Midbrain (tissue), 1 donor: ENCODE measurements at places on chromosomes 3 and 15.

DNA sequence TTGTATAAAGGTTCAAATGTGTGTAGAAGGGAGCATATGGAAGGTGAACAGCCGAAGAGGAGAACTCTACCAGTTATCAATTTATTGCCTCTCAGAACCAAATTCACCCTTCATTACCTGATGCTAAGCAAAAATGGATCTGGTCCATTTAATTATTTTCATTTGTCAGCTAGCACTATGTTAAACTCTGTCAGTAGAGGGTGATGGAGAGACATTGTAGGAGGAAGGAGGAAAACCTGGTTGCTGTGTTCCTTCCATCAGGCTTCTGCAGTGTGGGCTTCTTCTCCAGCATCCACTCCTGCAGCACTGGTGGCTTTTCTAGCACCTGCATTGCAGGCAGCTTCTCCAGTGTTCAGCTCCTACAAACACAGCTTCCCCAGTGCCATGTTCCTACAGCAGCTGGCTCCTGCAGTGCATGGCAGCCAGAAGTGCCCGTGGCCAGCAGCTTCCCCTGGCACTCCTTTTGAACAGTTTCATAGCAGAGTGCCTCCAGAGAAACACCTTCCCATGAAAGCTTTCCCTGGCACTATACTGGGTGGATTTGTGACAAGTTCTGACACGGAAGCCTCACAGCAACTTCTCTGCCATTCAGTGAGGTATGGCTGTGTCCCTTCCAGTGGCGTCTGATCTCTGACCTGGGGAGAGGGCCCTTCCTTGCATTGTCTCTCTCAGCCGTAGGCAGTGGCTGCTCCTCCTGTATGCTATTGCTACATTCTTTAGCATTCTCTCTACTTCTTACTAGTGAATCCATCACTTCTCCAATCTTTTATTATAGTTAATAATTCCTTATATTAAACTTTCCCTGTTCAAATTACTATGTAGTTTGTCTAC is 14.6 kb upstream of the IL17RD start:
- no peak for DNase-seq

GRCh38 chr3:193452338-193452737 is 73.8 kb upstream of the ATP13A5 start:
- no peak for DNase-seq

DNA sequence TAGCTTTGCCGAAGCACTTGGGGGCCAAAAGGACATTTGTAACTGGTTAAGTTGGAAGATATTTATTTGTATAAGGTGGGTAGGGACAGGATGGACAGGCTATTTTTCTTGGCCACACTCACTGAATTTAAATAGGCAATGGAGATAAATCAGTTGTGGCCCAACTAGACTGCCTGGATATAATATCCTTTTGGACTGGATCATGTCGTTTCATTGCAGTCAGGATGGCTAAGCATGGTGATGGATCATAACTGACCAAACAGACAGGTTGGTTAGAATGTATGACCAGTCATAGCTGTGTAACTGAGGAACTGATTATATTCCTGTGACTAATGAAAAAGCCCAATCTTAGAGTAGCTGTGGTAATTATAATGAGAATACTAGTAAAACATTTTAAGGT is 284.0 kb downstream of the LPP start:
- no peak for DNase-seq

DNA sequence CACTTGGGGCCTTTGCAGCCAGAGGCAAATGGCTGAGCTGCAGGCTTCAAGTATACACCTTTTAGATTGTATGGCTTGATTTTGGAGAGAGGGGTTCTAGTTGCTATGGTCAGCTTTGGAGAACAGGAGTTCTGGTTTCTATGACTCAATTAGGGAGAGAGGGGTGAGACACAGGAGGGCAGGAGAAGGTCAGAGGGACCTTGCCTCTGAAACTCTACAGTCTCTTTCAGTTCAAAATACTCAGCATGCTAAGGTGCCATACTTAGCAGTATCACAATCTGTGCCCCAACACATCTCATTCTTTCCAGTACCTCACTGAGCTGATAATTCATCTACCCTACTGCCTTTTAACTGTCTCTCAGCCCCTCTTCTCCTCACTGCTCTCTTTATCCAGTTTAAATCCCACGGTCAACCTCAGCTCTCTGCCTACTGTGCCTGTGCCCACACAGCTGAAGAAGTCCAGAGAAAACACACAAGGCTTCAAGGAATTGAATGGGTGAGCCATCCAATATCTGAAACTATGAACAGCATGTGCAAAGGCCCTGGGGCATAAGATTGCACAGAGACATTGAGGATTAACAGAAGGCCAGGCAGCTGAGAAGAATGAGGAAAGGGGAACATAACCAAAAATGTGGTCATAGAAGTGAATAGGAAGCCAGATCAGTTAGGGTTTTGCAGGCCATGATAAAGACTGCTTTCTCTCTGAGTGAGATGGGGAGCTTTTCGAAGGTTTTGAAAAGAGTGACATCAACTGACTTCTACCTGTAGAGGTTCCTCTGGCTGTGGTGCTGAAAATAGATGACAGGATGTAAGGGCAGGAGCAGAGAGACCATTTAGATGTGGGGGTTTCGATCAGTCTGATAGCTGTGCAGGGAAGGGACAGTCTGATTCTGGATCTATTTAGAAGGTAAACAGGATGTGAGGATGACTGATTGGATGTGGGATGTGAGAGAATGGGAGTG is 54.5 kb upstream of the C3orf80 start:
- DNase-seq = no peak

GRCh38 chr3:71035314-71035713 is 548.2 kb downstream of the FOXP1 start:
- DNase-seq = no peak

DNA sequence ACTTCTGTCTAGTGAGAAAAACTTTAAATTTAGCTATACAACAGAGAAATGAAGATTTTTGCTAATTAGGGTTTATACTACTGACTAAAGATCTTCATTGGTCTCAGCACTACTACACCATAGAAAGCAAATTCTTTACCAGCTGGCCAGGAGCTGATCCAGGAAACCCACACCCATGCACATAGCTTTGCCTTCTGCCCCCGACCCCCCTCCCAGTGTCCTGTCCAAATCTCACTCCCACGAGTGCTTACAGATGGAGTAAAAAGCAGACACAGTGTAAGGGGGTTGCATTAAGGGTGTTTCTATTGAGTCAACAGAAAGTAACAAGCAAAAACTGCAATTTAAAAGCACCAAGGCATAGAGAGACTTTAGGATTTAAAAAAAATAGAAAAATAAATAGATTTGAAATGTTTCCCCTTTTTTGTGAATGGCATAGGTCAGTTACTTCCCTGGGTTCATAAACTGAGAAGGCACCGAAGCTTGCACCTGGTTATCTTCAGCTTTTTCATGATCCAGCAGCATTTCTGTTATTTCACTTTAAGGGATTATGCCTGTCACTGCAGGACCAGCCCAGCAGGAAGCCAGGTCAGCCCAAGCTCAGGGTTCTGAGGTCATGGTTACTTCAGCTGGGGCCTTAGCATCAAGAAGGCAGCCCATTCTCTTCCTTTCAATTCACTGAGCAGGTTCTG is 124.3 kb downstream of the CTNNB1 start:
- DNase-seq = no peak

- DNase-seq = peak; percentile 97
Observed at GRCh38 chr3:132722165-132723023, at the start of gene NPHP3. Gene NPHP3 (minus strand): TSS chr3:132722409. CDS start chr3:132722355, 54 bp downstream.

DNA sequence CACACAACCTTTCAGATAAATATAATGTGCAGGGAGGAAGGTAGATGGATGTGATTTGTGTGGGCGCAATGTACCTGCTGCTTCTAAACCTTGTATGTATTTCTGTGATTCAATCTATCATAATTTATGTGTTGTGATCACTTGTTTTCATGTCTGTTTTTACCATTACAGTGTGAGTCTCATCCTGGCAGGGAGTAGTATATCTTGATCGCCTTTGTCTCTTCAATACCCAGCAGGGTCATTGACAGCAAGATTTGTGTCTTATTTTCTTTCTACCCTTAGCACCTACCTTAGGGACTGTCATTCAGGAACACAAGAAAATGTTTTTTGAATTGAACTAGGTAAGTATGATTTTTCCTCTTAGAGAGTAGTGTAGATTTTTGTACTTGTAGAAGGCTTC is 83.7 kb upstream of the SELENOK start:
- no peak for DNase-seq

DNA sequence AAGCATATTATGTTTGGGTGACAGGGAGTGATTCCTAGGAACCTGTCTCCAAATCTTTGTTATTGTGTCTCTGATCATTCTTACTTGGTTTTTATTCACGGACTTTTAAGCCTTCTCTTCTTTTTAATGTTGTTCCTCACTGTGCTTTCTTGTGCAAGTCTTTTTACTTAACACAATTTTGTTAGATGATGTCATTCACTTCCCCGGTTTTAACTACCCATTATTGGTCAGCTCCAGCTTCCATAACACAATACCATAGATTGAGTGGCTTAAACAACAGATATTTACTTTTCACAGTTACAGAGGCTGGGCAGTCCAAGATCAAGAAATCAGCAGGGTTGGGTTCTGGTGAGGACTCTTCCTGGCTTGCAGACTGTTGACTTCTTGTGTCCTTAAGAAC is 436.3 kb upstream of the CBLB start:
- DNase-seq = no peak

- no peak for DNase-seq
Observed at GRCh38 chr3:39105687-39106063, 1.8 kb downstream of the GORASP1 start.

DNA sequence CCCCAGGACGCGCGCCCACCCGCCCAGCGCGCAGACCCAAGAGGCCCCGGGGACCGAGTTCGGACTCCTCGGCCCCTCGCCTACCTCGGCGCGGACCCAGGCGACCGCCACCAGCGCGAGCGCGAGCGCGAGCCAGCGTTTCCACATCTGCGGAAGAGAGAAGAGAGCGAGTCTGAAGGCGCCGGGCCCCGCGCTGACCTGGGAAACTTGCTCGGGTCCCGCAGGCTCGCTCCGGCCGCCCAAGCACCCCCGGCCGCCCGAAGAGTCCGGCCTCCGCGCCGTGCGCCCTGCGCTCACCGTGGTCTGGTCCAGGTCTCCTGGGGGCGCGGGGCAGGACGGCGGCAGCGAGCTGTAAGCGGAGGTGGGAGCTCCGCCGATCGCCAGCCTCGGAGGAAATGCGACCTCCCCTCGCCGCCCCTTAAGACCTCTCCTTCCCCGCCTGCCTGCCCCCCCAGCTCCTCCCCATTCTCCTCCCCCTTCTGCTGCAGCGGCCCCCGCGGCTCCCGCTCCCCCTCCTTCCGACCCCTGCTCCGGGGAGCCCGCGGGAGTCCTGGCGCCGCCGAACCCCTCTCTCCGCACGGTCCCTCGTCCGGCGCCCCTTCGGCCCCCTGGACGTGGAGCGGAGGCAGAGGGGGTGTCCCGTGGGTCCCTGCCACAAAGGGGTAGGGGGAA is at the start of gene FSTL1:
Gene FSTL1, minus strand, starts transcription at position 393 of the 672 bp plus-strand sequence. Its CDS starts 246 bp downstream, at position 147.
- peak; percentile 25 for DNase-seq

- no peak for DNase-seq
Observed at GRCh38 chr3:114332342-114333179, 38.7 kb downstream of the TIGIT start.

GRCh38 chr15:70320482-70320881 is 222.8 kb upstream of the TLE3 start:
- DNase-seq = no peak

DNA sequence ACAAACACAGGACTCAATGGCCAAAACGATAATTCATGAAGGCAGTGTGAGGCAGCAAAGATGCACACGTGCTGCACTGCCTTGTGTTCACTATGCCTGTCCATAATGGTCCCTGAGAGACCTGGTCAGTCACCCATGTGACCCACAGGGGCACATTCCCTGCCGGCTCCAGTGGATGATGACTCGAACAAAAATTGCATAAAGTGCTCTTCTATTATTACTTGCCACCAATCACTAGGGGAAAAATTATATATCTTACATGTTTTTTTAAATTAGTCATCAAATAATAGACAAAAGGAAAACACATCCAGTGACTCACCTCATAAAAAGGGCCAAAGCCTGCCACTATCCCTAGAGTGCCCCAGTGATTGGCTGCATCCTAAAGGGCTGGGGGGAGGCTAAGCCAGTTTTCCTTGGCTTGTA is 47.5 kb downstream of the UBP1 start:
- DNase-seq = no peak

DNA sequence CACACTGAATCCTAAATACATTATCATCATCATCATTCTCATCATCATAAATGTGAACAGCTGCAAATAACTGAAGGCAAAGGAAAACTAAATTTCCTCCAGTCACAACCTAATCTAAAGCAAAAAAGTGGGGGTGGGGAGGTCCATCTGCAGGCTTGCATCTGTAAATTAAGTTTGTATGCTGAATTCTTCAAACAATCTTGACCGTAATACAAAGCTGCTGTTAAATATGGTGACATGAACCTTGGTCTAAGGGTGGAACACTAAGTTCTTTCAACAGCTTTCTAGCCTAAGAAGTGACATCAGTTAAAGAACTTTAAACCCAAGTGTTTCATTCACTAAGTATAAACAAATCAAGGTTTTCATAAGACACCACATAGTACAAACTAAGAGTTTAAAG is 4.3 kb downstream of the LRRFIP2 start:
- no peak for DNase-seq

GRCh38 chr15:69979783-69980182 is 117.9 kb downstream of the TLE3 start:
- no peak for DNase-seq

- no peak for DNase-seq
Observed at GRCh38 chr3:101020351-101021015, 27.3 kb upstream of the ABI3BP start.

GRCh38 chr3:189927975-189928895 is 192.5 kb downstream of the P3H2 start:
- no peak for DNase-seq

DNA sequence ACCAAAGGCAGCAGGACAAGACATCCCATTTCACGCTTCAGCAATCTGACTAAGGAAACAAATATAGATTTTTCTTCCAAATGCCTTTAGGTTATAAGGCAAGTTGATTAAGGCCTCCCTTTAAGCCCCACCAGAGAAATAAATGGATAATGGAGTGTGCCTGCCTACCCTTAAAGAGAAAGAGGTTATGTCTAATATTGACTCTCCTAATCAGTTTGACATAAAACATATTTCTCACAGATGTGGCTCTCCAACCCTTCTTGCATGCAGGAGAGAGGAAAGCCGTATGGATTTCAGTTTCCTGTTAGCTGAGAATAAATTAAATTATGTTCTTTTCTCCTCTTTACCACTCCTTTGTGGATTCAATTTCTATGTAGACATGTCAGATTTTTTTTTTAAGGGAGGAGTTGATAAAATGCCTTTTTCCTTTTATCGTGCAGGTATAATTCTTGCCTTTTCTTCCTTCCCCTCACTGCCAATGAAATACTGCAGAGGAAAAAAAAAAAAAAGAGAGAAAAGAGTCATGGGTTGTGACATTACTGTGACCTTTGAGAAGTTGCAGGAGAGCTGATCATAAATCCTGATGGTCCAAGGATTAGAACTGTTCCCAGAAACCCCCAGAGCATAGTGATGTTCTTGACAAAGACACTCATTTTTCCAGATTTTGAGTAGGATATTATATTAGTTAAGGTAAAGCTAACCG is 355.3 kb upstream of the SLCO3A1 start:
- no peak for DNase-seq
